CD4-positive, alpha-beta T cell treated with Interleukin-15 for 1 hour (primary cell): ENCODE measurements at places on chromosomes 6 and 20.
A peak's percentile ranks its signal among the peaks of the same experiment; 100 is the strongest.

- DNase-seq, result no peak
Measured at GRCh38 chr6:135236732-135237131, 55.6 kb downstream of the MYB start.

- DNase-seq, result peak; percentile 67
Measured at GRCh38 chr6:15901141-15902115, 227.5 kb upstream of the MYLIP start.

DNA sequence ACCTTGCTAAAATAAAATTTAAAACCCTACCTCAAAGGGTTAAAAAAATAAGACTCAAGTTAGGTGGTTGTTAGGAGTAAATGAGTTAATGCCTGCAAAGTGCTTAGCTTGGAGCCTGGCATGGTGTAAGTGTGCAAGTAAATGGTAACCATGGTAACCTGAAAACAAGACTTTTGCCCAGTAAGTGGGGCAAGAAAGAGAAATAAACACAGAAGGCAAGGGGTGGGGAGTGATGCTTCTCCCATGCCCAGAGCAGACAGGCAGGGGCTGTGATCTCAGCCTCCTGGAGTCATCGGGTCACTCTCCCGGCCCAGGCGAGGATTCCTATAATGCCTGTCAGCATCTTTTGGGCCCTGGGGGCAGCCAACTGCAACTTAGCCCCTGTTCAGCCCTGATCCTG is 59.2 kb upstream of the SLC32A1 start:
- DNase-seq, result no peak

DNA sequence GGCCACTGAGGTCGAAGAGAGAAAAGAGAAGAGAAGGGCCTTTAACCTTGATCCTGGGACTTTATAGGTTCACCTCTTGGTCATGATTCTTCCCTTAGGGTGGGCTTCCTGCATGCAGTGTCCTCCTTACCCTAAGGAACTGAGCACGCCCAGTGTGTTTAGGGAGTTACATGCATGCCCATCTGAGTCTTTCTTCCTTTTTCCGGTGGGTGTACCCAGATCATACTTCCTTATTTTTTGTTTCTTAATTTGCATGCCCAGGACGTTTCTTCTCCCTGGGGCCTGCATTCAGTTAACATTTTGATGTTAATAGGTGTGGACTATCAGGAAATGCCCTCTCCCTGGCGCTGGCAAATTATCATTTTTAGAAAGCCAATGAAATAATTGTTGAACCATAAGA is 91.5 kb downstream of the HTR1B start:
- no peak for DNase-seq

DNA sequence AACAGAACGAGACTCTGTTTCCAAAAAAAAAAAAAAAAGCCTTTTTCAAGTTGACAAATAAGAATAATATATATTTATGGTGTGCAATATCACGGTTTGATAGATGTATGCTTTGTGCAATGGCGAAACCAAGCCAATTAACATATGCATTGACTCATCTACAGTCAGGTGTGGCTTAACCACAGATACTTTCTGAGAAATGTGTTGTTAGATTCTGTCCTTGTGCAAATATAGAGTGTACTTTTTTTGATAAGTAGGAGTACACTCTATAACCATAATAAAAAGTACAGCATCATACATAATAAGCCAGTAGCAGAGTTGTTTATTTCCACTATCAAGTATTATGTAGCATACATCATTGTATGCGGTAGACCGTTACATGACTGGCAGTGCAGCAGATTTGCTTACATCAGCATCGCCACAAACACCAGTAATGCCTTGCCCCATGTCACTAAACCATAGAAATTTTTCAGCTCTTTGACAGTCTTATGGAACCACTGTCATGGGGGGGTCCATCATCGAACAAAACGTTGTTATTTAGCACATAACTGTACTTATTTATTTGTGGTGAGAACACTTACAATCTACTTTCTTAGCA is 59.2 kb downstream of the TMEM170B start:
- DNase-seq, result no peak
